ENCODE measurements at places on chromosomes 5 and 9.

DNA sequence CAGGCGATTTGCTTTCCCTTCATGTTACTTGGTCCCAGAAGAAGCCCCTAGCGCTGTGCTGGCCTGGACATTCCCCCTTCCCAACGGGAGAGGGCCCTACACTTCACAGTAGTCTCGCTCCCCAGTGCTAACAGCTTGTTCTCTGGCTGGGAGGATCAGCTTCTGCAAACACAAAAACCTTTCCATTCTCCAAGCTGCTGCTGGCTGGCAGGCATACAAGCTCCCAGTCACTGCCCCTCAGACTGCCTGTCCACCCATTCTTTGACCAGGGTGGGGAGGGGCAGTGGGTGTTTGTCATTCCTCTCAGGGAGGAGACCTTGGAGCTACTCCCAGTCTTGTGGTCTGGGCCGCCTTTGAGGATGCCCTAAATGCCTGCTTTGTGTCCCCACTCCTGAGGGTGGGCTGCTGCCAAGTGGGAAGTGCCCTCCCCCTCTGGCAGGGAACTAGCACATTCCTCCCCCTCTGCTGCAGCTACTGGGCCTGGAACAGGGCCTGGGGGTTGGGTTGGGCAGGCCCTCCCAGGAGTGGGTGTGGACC is 20.8 kb downstream of the ENHO start:
- no peak for DNase-seq

GRCh38 chr9:106800701-106801270 is 62.2 kb upstream of the ZNF462 start:
- DNase-seq, result no peak

DNA sequence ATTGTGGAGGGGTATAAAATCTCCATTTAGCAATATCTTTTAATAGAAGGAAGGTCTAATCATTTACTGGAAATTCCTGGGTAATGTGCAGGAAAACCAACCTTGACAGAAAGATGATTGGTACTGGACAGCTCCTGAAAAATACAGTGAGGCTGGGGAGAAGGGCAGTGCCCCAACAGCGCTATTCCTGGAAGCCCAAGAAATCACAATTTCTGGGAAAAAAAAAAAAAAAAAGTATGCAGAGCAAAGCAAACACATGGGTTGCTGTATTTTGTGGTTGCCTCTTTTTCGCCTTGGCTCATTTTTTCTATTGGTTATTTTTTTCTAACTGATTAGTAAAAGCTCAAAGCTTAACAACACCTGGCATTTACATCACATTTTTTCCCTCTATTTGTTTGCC is 249.7 kb downstream of the ENC1 start:
- no peak for DNase-seq

GRCh38 chr5:67100301-67100700 is 96.3 kb downstream of the CD180 start:
- DNase-seq, result no peak

DNA sequence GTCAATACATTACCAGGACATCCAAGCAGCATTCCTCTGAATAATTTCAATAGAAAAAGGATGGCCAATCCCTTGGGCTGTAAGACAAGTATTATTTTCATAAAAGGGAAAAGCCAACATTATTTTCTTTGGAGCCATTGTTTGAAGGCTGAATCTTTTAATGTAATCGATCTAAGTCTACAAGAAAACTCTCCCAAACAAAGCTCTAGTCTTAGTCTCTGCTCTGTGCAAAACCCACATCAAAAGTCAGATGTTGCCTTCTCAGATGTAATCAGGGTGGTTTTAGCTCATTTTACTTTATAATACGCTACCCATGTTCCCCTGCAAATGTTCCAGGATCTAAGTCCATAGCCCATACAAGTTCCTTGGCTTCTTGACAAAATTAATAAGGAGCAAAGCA is 325.6 kb downstream of the TRPM3 start:
- DNase-seq, result no peak

DNA sequence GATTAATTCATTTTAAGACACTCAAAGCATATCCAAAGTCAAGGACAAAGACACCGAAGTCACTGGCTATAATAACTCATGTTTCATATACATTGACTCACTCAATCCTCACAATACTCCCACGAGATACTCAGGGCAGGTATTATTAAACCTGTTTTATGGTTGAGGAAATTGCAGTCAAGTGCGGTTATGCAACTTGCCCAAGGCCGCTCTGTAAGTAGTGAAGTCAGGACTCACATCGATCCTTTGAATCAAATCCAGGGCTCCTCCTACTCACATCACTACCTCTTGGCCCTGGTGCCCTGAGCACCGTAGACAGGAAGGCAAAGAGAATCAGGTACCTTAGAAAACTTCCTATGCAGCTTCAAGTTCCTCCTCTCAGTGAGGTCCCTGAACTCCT is 87.8 kb upstream of the APC start:
- DNase-seq, result no peak
